GM12892 (cell line): ENCODE measurements at places on chromosomes 3 and 15.

GRCh38 chr3:188060840-188061544, 93.0 kb upstream of the LPP start:
- no peak for DNase-seq

- no peak for DNase-seq
Observed at GRCh38 chr3:141859651-141860050, 16.8 kb upstream of the ATP1B3 start.

DNA sequence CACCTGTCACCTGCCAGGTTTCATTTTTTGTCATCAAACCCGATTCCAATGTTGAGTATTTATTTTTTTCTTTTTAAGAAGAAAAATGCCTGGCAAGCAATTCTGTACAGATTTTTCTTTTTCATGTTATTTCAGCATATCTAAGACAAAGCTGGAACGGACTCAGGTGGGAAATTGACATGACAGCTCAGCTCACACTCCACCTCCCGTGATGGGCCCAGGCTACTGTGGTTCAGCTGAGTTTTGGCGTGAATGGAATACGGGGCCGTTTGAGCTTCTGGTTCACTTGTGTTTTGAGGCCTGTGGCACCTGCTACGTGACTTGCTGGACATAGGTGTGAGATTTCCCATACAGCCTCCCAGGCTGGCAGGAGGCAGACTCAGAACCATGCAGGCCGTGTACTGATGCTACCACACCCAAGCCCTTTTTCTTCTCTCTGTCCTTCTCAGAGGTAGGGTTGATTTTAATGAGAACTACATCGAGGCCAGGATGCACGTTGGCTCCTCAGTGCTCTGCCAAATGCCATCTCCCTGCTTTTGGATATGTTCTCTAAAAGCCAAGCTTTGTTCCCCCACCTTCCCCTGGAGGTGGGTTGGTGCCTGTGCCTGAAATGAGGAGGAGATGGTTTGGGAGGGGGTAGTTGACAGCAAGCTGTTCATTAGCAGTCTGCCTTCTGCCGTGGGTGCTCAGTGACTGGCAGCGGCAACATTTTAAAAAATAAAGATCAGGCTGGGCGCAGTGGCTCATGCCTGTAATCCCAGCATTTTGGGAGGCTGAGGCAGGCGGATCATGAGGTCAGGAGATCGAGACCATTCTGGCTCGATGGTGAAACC, 48.7 kb downstream of the TRAK1 start:
- DNase-seq: no peak

GRCh38 chr3:56763233-56763632, 38.5 kb downstream of the ARHGEF3 start:
- DNase-seq: no peak

DNA sequence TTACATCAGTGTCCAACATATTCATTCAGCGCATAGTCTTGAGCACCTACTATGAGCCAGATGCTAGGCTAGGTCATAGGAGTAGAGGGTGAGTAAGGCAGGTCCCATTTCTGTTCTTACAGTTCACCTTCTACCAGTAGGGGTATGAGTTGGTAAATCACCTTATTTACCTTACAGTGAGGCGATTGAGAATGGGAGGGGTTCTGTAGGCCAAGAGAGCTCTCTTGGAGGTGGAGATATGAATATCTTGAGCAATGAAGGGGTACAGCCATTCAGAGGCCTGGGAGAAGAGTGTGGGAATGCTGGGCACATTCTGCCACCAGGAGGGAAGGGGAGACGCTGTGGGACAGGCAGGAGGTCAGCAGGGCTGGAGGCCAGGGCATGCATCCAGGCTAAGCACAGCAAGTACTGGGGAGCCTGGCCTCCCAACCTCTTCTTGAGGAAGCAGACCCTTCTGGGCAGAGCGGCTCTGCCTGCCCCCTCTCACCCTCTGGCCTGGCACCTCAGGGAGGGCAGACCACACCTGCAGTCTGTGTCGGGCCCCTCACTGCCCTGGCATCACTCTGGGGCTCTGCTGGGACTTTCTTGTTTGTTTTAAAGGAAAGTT, 123.4 kb downstream of the EEFSEC start:
- no peak for DNase-seq

DNA sequence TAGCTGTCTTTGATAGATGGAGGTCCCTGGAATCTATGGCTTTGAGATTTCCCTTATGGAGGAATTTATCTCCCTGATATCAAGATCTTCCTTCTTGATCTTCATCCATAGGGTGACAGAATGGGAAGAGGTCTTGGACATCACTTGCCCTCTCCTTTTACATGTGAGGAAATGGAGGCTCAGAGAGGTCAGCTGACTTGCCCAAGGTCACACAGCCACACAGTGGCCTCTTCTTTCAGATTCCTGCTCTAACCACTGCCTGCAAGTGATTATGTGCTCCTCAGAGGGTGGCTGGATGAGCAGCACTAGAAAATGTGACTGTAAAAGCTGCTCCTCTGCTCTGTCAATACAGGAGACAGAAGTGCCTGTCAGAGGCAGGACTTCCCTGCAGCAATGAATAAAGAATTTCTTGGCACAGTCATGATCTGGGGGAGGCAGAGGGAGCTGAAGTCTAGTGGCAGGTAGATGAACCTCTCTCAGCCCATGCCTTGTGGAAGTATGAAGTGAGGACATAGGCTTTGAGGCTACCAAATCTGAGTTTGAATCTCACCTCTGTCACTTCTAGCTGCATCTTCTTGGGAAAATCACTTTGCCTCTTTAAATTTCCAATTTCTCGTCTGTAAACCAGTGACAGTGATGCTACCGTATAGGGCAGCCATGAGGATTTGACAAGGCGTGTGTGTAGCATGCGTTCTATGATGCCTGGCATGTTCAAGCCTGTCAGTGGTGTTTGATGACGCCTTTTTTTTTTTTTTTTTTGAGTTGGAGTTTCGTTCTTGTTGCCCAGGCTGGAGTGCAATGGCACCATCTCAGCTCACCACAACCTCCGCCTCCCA, 12.0 kb downstream of the SSUH2 start:
- DNase-seq: no peak

DNA sequence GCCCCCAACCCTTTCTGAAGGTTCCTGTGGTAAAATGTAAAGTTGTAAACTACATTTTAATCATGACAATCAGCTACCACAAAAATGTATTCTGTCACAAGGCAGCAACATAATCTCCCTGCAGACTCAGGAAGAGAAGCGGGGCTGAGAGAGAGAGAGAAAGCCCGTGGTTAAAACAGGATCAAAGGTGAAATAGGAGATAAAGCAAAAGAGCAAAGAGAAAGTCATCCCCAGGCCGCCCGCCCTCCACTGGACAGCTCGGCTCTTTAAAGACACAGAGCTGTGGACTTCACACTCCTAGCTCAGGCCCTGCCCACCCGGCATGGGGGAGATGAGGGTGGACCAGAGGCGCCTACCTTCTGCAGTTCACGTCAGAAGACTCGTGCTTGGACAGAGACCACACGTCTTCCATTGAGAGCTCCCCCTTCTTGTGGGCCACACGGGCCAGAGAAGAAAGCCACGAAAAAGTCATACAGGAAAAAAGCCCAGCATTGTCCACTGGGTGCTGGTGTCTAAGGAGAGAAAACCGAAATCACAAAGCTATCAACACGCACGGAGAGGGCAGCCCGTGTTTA, 29.4 kb downstream of the ABCC5 start:
- DNase-seq: no peak

- no peak for DNase-seq
Observed at GRCh38 chr3:152396867-152397266, 128.1 kb downstream of the MBNL1 start.

- no peak for DNase-seq
Observed at GRCh38 chr3:157752956-157753786, 250.0 kb upstream of the VEPH1 start.

- DNase-seq: no peak
Observed at GRCh38 chr3:155086051-155086450, 5.9 kb downstream of the MME start.

- no peak for DNase-seq
Observed at GRCh38 chr15:48976444-48977088, 12.8 kb upstream of the SHC4 start.

DNA sequence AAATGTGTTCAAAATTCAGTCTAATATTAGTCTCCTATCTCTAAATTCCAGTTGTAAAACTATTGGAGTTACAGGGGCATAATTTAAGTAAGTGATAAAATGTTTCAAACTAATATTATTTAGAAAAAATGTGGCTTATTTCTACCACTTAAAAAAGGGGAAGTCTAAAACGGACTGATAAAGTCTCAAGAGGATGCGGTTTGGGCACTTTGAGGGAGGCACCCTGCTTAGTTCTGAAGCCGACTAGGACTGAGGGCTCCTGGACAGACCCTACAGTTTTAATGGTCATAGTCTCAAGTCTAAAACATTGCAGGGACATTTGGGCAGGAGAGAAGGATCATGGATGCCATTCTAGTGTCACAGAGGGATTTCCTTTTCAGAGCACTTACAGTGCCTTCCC, 566.3 kb downstream of the NR2F2 start:
- DNase-seq: no peak

GRCh38 chr15:26729030-26729429, 43.8 kb downstream of the GABRB3 start:
- DNase-seq: no peak

- no peak for DNase-seq
Observed at GRCh38 chr3:74640211-74640610, 25.8 kb upstream of the CNTN3 start.

GRCh38 chr3:141243271-141243707, 11.7 kb downstream of the PXYLP1 start:
- DNase-seq: no peak

DNA sequence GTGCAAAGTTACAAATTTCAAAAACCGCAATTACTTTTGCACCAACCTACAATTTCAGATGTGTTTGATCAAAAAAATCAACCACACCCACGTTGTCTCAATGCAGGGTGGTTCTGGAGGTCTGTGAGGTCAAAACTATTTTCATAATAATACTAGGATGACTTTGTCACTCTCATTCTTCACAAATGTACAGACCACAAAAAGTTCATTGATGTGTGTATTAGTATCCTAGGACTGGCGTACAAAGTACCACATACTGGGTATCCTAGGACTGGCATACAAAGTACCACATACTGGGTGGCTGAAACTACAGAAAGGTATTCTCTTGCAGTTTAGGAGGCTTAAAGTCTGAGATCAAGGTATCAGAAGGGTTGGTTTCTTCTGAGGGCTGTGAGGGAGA, 13.0 kb downstream of the SUCLG2 start:
- DNase-seq: no peak

- no peak for DNase-seq
Observed at GRCh38 chr15:31346367-31347066, 19.9 kb downstream of the KLF13 start.

DNA sequence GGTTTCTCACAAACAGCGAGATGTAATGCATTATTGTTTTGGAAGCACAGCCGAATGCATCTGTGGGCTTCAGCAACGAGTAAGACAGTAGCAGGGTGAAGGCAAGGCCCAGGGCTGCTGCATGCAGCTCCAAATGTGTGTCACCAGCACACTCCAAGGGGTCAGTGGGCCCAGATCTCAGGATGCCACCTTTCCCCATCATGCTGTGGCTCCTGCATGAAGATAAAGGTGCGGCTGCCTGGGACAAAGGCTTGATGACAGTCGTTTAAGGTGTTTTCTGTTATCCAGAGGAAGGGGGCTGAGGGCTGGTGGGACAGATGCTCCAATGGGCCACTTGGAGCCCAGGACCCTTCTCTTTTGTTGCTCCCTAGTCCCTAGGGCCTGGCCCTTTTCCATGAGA, 13.2 kb downstream of the C3orf22 start:
- DNase-seq: no peak

DNA sequence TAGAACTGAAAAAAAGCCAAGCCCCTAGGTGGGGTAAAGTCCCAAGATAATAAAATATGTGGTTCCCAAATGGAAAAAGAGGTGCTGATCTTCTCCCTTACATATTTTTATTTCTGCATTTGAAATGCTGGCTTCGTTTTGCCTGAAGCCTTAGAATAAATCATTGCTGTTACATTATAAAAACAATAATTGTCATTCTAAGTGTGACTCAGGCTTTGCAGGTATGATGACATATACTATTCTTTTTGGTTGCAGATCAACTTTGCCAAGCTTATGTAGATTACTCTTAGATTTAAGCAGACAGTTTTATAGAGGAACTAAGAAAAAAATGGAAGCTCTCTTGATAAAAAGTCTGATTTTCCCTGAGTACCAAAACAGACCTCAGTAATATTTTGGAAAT, 7.5 kb downstream of the IDH3A start:
- no peak for DNase-seq
